ENCODE measurements at places on chromosomes 16 and 17.

- DNase-seq, result no peak
Measured at GRCh38 chr16:29790949-29791844, 646 bp downstream of the KIF22 start.

GRCh38 chr16:74738113-74738541 is 36.5 kb downstream of the FA2H start:
- DNase-seq, result no peak

GRCh38 chr17:75848523-75849278 is 4.5 kb upstream of the UNC13D start:
- no peak for DNase-seq

DNA sequence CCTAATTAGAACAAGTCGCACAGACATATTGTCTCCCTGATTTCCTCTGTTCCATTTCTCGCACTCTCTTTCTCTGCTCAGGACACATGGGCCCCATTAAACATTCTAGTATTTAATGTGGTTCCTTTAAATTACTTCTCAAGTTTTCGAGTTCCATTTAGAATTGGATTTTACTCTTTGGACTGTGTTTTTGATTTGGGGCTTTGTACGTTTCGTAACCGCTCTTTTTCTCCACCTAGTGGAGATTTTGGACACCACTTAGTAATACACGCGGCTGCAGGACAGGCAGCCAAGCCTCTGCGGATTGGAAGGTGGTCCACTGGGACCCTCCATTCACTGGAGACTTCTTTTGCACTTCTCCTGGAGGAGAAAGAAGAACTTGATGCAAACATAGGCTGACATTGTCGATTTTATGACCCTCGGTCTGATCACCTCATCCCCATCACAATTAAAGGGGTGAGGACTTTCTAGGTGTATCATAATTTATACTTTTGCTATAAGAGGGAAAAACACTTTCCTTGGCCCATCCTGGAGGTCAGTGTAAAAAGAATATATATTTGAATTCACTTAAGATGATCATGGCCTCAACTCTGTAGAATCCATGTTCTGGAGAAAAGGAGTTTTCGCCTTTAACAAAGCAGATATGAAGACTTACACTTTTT is 85.7 kb downstream of the NOG start:
- no peak for DNase-seq

- no peak for DNase-seq
Measured at GRCh38 chr17:37067555-37068111, 118.9 kb downstream of the AATF start.

DNA sequence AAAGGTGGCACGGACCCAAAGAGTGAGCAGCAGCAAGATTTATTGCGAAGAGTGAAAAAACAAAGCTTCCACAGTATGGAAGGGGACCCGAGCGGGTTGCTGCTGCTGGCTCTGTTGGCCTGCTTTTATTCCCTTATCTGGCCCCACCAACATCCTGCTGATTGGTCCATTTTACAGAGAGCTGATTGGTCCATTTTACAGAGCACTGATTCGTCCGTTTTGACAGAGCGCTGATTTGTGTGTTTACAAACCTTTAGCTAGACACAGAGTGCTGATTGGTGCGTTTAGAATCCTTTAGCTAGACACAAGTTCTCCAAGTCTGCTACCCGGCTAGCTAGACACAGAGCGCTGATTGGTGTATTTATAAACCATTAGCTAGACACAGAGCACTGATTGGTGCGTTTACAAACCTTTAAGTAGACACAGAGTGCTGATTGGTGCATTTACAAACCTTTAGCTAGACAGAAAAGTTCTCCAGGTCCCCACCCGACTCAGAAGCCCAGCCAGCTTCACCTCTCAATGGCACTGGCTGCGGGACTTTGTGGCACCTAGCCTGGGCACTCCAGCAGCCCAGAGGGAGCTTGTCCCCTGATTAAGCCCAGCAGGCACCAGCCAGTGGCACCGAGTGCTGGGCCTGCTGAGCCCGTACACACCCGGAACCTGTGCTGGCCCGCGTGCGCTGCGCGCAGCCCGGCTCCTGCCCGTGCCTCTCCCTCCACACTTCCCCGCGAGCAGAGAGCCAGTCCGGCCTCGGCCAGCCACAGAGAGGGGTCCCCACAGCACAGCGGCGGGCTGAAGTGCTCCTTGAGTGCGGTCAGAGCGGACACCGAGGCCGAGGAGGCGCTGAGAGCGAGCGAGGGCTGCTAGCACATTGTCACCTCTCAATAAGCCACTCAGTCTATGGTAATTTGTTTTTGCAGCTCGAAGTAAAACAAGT is 15.1 kb downstream of the IGSF6 start:
- no peak for DNase-seq

- no peak for DNase-seq
Measured at GRCh38 chr17:77667478-77667877, 291.0 kb upstream of the TNRC6C start.

- DNase-seq, result no peak
Measured at GRCh38 chr16:67526149-67526791, 2.4 kb upstream of the RIPOR1 start.

All from mesenteric fat pad (tissue), 1 donor.